ENCODE measurements at places on chromosomes 3 and 15. TPM values are rescaled to one million over a fixed set of nuclear protein-coding genes. Genes with fewer than 3 reads are reported as not detected.

Gene ASB7
- total RNA-seq = 14.2 TPM

Gene SLC6A11
- 0.13 TPM for total RNA-seq

Gene IL5RA
- not detected for total RNA-seq

Gene PLCD1
- 3.9 TPM for total RNA-seq

Gene EXD1
- 0.35 TPM for total RNA-seq

Gene FHIT
- 0.41 TPM for total RNA-seq

Gene PLCB2
- total RNA-seq = 0.87 TPM

Gene LIPH
- 5.1 TPM for total RNA-seq

Gene MCTP2
- not detected for total RNA-seq

Gene GRAMD2A
- total RNA-seq = 0.22 TPM

Gene BOC
- total RNA-seq = 5.3 TPM

Gene ARGFX
- not detected for total RNA-seq

Gene GLCE
- 17.2 TPM for total RNA-seq

Gene MYLK
- total RNA-seq = 17.7 TPM

Gene ANKUB1
- not detected for total RNA-seq

Gene GPR149
- total RNA-seq = not detected

Gene AMIGO3
- 0.83 TPM for total RNA-seq

Data from A549 treated with dexamethasone at 1 μM for 4 hours (cell line).